EH (cell line): ENCODE measurements at places on chromosomes 7 and 10.

DNA sequence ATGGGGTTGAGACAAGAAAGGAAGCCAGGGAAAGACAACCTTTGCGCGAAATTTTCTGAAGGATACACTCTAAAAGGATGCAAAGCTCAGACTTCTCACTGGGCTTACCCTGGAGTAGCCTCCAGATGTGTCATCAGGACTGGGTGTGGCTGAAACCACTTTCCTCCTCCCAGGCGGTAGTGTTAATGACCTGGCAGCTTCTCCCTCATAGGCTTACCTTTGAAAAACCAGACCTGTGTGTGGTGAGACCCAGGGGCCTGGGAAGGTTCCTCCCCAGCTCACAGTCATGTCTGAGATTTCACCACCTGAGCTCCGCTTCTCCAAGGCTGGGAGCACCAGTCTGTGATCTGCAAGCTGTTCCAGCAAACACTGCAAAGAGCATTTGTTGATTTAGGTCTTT lies 93.7 kb downstream of the EPC1 start:
- peak; percentile 20 for DNase-seq

GRCh38 chr10:95391581-95392216 lies 100.9 kb upstream of the PDLIM1 start:
- DNase-seq, result peak; percentile 69

- DNase-seq, result no peak
Measured at GRCh38 chr7:17104419-17104818, 194.0 kb upstream of the AHR start.

DNA sequence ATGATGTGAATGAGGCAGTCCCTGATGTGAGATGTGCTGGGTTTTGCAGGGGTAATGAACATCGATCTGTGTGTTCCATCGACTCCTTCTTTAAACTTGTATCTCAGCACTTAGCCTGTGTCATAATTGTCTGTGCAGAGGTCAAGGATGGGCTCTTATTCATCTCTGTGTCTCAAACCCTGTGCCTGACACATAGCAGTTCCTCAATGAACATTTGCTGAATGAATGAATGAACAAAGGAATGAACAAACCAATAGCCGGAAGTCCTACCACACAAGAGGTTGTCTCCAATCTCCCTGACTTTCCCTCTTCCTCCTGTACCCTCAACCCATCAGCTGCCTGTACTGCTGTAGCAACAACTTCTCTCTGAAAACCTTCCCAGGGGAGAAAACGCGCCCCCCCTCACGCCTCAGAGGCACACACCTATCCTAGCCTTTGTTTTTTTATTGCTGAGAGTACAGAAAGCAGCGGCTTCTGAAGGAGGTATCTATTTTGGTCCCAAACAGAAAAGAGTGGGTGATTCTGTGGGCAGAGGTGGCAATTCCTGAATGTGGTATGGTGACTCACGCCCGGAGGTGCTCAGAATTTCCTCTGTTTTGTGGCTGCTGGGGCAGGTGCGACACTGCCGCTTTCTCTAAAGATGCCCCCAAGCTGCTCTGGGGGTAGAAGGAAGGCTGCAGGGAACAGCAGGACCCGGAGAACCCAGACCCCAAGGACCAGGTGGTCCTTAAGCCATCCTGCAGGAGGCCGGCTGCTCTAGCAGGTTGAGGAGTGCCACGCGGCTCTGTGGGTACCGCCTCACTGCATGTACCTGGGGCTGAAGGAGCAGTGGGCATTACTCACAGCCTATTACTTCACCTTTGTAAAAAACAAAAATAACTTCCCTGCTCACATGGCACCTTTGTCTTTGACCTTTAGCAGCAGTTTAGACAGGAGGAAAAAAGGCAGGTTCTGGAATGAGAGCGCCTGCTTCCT lies 9.6 kb downstream of the IL2RA start:
- DNase-seq, result no peak

- peak; percentile 23 for DNase-seq
Measured at GRCh38 chr7:81626008-81626407, 143.8 kb downstream of the HGF start.

DNA sequence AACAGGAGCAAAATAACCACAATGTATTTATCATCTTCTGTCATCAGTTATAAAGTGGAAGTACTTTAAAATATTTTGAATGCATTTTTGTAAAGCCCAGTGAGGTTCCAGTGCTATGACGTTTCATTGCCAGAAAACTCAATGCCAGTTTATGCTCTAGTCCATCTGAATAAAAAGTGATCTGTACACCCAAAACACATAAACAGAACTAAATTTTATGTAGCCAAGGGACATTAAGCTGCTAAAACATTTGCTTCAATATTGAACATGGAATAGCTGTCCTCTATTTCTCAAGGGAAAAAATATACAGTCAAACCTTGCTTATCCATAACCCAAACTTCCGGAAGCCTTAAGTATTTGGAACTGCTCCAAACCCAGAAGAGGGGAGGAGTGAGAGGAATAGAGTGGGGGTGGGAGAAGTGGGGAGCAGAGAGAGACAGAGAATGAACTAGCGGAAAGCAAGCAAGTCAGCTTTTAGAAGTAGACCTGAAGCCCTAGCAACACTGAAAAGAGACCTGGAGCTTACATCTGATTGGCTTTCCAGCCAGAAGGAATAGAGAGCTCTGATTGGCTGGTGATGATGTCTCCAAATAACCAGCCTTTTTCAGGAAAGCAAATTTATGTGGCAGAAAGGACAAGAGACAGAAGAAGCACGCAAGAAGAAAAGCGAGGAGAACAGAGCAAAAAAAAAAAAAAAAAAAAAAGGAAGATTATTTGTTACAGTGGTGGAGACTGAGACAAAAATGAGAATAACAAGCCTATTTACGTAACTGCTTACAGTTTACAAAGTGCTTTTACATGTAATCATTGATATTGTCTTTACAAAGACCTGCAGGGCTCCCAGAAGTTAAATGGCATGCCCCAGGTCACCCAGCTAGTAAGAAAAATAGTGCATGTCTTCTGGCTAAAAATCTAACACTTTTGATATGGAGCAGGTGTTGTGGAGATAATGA lies 196.0 kb downstream of the RNLS start:
- DNase-seq, result peak; percentile 59

DNA sequence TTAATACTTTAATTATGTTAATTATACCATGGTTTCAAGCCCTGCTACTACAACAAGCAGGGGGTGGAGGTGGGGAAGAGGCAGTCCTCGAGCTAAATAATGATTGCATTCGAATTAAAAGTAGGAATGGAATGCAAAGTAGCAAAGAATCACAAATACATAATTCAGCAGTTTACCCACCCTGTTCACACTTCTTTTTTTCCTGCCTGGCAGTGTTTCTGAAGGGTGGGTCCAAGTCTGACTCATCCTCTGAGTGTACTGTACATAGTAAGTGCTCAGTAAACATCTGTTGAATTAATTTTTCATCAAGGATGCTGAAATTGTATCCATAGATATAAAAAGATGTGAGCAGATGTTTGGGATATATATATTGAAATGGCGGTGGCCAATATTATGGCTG lies 778.8 kb downstream of the LRMDA start:
- DNase-seq, result no peak

- no peak for DNase-seq
Measured at GRCh38 chr7:155638366-155638765, 6.1 kb upstream of the RBM33 start.

DNA sequence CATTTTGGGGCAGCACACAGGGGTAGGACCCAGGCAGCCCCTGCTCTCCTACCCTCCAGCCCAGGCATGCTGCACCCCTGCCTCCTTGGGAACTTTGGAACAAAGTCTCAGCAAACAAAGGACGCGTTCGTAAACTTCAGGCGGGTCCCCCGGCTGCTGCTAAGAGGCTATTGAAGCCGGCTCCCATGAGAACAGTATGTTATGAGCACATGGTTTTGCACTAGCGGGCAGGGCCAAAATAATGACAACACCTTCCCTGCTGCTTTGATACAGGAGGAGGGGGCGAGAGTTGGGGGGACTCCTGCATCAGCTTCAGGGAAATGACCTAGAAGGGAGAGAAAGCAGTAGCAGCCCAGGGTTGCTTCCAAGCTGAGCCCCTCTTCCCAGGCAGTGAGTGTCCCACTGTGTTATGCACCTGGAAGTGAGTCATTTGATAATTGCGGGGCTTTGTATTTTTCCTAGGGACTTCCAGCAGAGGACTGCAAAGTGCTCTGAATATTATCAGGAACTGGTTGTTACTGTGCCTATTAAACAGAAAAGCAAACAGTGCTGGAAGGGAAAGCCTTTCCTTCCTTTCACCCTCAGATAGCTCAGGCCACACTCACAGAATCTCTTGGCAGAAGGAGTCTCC lies 6.9 kb downstream of the ITPRIP start:
- DNase-seq, result peak; percentile 69

DNA sequence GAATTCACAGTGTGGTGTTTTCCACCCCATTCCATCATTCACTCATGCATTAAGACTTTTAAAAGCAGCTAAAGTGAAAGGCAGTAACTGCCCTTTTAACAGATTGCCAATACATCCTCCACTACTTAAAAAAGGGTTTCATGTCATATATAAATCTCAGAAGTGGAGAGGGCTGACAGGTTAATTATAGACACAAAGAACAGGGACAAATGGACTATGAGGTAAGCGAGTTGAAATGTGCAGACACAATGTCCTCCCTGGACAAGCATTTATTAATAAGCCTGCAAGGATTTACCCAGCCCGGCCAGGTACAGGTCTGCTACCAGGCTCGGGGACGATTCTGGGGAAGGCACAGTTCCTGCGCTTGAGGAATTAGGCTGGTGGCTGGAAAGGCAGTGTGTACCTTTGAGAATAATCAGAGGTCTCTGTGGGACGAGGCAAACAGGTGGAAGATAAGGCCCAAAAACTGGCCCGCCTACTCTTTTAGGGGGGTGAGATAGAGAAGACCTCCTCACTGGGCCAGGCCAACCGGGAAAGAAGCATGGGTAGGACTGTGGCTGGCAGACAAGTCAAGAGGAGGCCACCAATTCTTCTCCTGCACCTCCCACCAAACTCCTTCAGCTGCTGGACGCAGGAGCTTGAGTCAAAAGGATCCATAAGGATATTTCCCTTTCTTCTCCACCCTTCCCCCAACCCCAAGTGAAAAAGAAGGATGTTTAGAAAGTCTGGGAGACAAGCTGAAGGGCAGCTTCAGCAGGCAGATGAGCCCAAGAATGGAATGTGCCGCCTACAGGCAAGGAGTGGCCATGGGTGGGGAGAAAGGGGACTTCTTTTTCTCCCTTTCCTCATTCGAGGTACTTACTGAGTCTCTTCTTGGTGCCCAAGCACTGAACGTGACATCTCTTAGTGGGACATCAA lies 1.5 kb downstream of the PDLIM1 start:
- peak; percentile 83 for DNase-seq

GRCh38 chr10:80660266-80660665 lies 122.6 kb downstream of the SH2D4B start:
- DNase-seq, result no peak

DNA sequence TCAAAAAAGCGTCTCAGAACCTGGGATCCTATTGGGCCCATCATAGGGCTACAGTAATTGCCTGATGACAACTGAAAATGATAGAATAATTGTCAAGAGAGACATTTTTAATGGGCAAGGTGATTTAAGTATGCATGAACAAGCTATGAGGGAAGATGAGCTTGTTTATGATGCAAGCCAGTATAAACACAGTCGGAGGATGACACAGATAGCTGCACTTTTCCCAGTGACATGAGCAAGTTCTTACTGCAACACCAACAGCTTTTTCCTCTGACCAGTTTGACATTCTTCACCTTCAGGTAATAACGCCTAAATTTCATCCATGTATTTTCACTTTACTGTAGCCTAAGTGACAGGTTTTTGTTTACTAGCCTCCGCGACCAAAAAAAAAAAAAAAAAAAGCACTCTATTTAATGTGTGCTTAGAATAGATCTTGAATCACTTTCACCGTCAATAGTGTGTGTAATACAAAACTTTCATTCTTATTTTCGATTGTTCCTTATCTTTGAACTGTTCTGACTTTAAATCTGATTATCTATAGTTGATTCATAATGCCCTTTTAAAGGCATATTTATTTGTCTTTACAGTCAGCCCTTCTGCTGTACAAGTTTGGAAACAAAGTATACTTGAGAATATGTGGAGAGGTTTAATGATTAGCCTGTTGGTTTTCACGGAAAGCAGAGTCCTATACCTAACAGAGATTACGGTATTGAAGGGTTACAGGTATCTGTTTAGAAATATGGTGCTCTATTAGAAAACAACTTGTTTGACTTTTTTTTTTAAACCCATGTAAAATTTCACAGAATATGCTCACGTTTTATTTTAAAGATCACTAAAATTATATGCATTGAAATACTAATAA lies 1.7 kb downstream of the FOXP2 start:
- DNase-seq, result no peak

DNA sequence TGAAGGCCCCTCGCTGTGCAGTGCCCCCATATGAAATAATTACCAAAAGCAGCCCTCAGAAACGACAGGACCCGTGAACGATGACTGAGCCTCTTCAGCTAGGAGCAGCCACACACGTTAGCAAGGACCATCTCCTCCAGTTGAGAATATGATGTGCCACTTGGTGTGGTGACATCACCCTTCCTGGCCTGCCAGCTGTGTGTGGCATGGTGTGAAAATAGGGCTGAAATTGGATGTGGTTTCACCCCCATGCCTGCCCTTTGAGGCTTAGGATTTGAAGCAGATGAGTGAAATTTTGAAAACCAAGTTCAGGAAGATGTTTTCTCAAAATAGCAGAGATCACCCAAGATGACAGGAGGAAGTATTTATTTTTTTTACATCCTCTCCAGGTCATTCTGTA lies 49.1 kb upstream of the BTBD16 start:
- no peak for DNase-seq
